ENCODE measurements at places on chromosomes 16 and 17.

- no peak for DNase-seq
Measured at GRCh38 chr16:371515-372301, 1.4 kb upstream of the MRPL28 start.

DNA sequence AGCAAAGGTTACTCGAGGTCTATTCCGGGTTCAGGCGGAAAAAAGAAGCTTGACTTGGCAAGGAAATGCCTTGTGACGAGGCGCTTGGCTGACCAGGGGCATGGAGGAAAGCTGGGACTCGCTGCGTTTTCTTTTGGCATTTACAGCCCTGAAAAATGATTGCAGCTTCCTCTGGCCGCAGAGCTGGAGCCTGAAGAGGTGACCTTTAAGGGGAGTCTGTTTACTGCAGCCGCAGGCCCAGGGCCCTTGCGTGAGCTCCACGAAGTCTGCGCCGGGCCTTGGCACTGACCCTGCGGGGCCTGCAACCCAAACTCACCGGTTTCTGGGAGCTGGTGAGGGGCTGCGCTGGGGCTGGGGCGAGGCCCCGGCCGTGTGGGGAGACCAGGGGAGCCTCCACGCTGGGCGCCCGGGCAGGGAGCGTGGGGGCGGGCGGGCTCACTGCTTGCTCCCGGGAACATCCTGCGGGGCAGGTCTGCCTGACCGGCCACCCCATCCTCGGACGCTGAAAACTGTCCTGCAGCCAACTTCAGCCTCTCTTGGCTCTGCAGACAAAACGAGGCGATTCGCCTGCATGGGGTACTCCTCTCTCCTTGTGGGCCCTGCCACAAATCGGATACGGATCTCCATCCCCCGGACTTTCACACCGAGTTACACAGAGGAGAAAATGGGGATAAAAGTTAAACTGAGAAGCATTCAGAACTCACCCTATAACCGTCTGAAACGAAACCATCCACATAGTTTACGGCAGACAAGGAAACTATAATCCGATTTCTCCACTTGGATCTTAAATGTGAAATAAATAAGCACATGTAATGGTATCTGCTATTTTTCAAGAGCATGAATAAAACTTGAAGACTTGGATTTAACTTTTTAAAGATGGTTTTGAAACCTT lies 206.3 kb upstream of the FOXF1 start:
- no peak for DNase-seq

DNA sequence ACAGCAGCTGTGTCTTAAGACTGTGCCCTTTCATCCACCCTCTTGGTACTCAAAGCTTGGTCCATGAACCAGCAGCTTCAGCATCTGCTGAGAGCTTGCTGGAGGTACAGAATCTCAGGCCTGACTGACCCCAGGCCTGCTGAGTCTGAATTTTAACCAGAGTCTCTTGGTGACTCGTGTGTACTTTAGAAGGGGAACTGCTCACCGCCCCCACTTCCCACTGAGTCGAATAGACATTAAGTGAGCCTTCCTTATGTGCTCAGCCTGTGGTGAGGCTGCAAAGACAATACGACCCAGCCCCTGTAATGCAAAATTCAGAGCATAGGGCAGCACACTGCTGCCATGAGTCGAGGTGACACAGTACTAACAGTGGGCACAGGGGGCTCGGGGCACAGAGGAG lies 662.8 kb downstream of the WWOX start:
- DNase-seq, result peak; percentile 58

DNA sequence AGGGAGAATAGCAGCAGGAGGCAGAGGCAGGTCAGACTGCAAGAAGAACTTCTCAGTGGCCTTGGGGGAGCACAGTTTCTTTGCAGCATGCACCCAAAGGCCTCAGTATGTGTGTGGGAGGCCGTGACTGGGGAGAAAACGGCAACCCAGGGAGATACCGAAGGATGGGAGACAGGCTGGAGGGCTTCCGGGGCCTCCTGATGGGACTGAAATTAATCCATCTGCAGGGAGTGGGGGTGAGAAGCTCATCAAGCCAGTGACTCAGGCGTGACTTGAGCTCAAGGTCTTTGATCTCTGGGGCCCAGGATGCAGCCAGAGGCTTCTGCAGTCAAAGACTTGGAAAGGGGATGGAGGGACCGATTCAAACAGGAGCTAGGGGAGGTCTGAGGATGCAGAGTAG lies 5.1 kb upstream of the C17orf113 start:
- DNase-seq, result no peak

DNA sequence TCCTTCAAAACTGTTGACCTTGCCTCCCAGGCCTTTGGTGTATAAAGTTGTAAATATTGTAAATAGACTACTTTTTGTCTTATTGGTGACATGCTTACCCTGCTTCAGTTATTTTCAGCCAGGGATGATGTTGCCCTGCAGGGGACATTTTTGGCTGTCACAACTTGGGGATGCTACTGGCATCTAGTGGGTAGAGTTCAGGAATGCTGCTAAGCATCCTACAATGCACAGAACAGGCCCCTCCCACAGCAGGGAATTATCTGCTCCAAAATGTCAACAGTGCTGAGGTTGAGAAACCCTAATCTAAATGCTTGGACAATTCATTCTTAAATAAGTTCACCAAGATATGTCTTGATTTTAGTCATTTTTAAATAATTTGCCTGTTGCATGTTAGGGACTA lies 459.8 kb downstream of the PMP22 start:
- DNase-seq, result no peak

GRCh38 chr17:10727192-10727591 lies 2.6 kb downstream of the TMEM220 start:
- DNase-seq, result peak; percentile 17

- DNase-seq, result no peak
Measured at GRCh38 chr16:85266857-85267256, 154.6 kb upstream of the CIBAR2 start.

DNA sequence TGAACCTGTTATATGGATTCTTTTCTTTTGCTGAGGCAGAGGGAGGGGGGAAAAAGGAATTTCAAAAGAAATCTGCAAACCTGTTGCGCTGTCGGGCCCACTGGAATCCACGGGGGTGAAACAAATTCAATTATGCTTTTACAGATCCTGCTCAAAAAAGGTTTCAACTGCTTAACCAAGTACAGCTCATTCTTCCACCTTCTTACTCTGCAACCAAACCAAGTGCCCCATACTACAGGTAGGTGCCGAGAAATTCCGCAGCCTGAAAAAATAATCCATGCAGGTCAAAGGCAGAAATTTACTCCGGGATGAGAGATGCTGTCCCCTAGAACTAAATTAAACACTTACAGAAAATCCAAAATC lies 416 bp downstream of the RNF43 start:
- DNase-seq, result no peak

- peak; percentile 3 for DNase-seq
Measured at GRCh38 chr16:9297437-9298113, 206.1 kb downstream of the HAPSTR1 start.

GRCh38 chr17:76388966-76389888 lies 4.8 kb downstream of the SPHK1 start:
- no peak for DNase-seq

DNA sequence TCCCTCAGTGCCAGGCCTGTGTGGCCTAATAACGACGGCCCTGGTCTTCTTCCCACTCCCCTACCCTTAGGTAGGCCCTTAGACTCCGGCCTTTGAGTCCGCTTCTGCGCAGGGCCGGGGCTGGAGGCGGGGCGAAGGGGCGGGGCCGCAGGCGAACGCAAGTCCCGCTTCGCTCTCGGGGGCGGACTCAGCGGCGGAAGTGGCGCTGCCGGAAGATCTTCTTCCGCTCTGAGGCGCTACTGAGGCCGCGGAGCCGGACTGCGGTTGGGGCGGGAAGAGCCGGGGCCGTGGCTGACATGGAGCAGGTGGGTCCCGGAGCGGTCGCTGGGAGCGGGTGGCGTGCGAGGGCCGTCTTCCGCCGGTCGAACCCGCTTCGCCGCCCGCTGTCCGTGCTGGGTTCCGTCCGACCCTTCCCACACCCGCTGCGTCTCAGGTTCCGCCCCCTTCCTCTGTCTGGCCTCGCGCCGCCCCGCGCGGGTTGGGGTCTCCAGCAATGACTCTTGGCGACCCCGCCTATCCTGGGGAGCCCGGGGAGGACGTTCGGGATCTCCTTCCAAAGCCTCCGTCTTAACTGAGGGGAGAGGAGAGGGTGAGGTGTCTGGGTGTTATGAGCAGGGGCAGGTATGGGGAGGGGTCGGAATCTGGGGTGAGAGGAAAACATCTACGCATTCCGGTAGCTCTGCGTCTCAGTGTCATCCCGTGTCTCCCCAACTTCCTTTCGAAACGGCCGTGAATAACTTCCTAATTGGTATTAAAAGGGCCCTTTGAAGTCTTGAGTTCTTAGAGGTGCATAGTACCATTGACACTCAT lies at the start of gene STARD3:
Gene STARD3, plus strand, starts transcription at position 218 of the 810 bp plus-strand sequence. CDS start 16,388 bp downstream, outside the sequence.
- peak; percentile 95 for DNase-seq

GRCh38 chr16:13390093-13390985 lies 488.9 kb downstream of the SHISA9 start:
- DNase-seq, result no peak

DNA sequence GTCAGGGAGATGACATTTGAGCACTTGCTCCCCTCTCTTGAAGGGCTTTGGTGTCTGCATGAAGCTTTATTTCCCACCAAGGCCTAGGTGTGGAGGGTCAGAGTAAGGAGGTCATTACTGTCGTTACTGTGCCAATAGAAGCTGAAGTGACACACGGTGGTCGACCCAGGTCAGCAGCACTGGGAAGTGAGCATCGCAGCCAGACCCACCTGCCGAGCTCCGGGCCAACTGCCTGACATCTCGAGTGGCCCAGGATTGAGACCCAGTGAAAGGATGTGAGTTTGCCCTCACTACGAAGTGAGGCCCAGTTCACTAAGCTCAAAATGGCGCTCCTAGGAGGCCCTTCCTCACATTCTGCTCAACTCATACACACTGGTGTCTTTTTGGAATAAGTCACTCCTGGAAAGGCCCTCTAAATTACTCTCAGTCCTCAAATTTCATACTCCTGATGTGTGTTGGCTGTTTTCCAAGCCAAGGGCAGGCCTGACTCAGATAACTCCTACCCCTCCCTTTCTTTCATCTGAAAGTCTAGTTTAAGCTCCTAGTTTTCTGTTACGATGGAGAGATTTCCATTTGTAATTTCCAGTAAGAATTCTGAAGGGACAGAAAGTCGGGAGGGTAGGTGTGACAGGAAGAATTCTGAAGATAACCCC lies 200.4 kb downstream of the LGALS9B start:
- no peak for DNase-seq

GRCh38 chr16:11088831-11089230 lies 144.5 kb downstream of the CLEC16A start:
- DNase-seq, result no peak

GRCh38 chr17:48636177-48637018 lies 10.2 kb upstream of the HOXB9 start:
- DNase-seq, result peak; percentile 89

GRCh38 chr16:58121132-58121531 lies 8.0 kb downstream of the CFAP20 start:
- no peak for DNase-seq

DNA sequence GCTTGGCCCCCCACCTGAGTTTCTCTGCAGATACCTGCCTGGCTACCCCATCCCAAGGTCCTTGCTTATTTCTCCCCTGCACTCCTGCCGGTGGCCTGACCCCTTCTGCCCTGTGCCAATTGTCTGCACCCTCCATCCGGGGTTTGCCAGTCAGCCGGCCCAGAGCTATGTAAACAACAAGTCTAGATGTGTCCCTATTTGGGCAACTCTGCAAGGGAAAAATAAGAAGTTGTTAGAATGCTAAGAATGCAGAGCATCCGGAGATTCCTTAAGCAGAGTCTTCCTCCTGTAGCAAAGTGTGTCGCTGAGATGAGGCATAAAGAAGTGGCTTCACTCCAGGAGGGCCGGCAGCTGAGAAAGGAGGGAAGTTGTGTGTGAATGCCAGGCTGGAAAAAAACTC lies 46.6 kb downstream of the RGS9 start:
- DNase-seq, result no peak

- DNase-seq, result no peak
Measured at GRCh38 chr16:79559532-79559931, 41.0 kb downstream of the MAF start.

DNA sequence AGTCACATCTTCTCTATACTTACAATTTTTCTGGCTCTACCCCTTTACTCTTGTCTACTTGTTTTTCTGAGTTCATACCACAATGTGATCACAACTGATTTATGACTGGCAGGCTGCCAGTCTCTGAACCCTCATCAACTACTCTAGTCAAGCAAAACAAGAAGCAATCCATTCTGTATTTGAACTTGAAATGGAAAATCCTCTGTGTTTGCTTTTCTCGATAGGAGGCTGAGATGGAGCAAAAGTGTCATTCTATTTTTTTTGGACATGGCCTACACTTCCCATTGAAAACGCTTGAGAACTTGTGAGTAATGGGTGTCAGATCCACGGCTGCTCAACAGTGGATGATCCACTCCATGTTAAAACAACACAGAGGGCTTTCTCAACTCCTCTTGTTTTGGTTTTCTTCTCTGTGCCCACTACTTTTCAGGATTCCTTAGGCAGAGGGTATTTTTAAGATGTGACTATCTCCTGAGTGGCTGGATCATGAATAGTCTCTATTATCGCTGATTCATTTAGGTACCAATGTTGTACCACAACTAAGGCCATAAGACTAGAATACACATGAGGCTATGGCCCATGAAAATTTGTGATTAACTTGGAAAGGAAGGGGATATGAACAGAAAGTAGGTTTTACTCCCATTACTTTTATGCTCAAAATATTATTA lies 11.7 kb downstream of the TMEM100 start:
- no peak for DNase-seq

DNA sequence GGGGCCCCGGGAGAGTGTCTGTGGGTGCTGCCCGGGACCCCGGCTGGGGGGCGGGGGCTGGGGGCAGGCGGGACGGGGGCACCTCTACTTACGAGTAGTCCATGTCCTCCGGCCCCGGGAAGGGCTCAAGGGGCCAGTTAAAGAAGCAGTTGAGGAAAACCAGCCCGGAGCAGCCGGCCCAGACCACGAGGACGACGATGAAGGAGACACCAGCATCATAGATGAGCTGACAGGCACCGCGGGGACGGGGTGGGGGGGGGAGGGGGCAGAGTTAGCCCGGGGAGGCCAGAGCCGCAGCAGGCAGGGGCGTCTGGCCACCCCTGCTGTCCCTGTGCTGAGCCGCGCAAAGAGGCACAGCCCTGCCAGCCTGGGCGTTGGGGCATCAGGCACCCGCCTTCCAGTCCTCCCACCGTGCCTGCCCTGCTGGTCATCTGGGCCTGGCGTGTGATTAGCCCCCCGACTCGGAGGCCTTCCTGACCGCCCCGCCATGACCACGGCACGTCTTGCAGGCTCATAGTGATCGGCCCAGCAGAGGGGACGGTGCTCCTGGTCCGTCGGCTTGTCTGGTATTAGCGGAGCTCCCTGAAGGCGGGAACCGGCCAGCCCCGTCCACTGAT lies 29.0 kb upstream of the PITPNA start:
- no peak for DNase-seq

GRCh38 chr16:5175266-5175665 lies 77.7 kb upstream of the EEF2KMT start:
- no peak for DNase-seq

Data from activated CD8-positive, alpha-beta T cell treated with anti-CD3 and anti-CD28 coated beads for 36 hours (primary cell).